ENCODE measurements at places on chromosomes 13 and 19.

- DNase-seq = peak; percentile 42
These were observed 676.7 kb upstream of the SPRY2 start for GRCh38 chr13:81017513-81018152.

DNA sequence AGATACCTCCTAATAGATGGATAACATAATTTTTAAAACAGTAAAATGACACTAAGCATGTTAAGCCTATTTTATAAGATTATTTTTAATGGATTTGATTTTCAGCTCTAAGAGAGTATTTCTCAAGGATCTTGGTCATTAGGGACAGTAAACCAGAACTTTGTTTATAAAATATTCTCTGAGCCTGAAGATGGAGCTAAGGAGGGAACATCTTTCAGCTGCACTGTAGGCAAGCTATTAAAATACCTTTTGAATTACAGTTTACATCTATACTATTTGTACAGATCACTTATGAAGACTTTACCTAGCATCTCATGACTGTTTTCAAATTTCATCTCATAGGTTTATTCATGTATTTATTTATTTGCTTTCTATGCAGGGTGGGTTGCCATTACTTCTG is 345.3 kb downstream of the MYO16 start:
- DNase-seq = no peak

GRCh38 chr19:31135841-31136240 is 213.4 kb downstream of the TSHZ3 start:
- DNase-seq = peak; percentile 85

- DNase-seq = no peak
These were observed 12.1 kb downstream of the ZNF442 start for GRCh38 chr19:12353375-12353774.

DNA sequence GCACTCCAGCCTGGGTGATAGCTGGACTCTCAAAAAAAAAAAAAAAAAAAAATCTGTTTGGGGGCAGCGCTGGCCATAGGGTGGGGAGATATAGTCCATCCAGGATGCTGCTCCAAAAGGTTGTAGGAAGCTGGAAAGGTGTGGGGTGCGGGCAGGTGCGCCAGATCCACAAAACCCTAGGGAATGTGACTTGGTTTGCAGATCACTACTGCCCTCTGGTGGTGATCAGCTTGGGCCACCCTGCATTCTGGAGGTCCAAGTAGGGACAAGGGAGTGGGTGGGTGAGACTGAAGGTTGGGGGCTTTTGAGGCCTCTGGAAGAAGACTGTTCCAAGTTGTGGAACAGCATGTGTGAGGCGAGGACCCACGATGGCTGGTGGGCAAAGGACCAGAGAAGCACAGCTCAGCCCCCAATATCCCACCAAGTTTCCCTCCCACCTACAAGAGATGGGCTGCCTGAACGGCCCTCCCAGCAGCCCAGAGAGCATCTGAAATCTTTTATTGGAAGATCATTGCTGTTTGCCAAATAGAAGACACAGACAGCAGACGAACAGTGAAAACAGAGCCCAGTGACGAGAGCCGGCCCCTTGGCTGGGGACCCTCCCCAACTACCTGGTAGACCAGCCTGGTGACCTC is 10.4 kb upstream of the TYK2 start:
- DNase-seq = peak; percentile 42

- DNase-seq = no peak
These were observed 106.8 kb downstream of the STOML3 start for GRCh38 chr13:38883783-38884182.

DNA sequence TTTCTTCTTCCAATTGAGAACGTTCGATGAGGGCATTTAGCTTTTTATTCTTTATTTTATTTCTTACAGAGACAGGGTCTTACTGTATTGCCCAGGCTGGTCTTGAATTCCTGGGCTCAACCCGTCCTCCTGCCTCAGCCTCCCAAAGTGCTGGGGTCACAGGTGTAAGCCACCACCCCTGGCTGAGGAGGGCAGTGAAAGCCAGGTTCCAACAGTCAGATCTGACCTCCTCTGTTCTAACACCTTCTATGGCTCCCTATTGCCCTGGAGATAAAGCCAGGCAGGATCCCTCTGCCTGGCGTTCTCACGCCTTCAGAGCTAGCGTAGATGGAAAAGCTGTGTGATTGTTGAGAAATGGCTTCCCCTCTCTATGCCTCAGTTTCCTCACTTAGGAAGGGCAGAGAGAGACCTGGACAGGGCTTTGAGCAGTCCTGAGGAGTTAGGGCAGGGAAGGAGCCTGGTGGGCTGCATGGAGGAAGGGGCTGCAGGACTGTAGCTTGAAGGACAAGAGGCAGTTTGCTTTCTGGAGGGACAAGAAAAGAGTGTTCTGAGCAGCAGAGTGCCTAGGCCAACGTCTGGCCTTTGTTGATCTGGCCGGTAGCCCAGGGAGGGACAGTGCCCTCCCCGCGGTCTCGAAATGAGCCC is 5.5 kb downstream of the ARHGAP45 start:
- DNase-seq = no peak

- no peak for DNase-seq
These were observed 46.9 kb downstream of the KLF2 start for GRCh38 chr19:16371540-16371986.

- DNase-seq = peak; percentile 15
These were observed 12.1 kb upstream of the CEACAM8 start for GRCh38 chr19:42606660-42607351.

- no peak for DNase-seq
These were observed 45.3 kb downstream of the KLF2 start for GRCh38 chr19:16369664-16370576.

GRCh38 chr13:79626924-79627323 is 146.0 kb downstream of the NDFIP2 start:
- DNase-seq = no peak

DNA sequence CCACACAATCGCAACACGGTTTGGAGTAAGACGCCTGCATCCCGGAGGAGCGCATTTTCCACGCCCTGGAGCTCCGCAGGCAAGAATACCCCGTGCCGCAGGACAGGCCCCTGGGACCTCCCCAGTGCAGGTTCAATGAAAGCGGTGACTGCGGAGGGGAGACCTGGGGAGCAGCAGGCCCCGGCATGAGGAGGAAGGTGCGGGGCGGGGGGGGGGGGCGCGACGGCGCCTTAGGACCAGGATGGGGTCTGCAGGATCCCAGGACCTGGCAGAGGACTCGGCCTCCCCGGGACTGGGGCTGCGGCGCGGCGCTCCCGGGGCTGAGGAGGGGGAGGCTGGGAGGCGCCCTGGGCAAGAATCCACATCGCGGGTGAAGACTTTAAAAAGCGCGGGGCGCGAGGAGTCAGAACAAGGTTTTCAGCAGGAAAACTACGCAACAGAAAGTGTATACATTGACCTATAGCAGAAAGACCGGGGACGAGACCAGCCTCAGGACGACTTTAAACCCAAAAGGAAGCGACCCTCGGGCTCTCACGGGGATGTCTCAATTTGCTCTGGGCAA is 432 bp downstream of the ZNF611 start:
- DNase-seq = no peak

DNA sequence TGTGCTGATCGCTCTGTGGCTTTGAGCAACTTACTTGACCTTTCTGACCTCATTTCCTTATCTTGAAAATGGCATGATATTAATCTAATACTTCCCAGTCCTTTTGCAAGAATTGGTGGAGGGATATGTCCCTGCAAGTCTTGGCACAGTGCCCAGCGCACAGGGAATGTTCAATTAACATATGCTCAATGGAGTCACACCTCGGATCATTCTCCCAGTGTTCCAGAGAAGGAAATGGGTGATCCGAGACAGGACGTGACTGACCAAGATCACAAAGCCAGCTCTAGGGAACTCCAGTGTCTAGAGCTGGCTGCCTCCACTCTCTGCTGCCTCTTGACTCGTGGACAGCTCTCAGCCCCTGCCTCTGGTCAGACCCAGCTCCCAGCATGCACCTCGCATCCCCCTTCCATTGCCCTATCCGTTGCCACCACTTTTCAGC is 3.6 kb downstream of the CDC42EP5 start:
- DNase-seq = no peak

DNA sequence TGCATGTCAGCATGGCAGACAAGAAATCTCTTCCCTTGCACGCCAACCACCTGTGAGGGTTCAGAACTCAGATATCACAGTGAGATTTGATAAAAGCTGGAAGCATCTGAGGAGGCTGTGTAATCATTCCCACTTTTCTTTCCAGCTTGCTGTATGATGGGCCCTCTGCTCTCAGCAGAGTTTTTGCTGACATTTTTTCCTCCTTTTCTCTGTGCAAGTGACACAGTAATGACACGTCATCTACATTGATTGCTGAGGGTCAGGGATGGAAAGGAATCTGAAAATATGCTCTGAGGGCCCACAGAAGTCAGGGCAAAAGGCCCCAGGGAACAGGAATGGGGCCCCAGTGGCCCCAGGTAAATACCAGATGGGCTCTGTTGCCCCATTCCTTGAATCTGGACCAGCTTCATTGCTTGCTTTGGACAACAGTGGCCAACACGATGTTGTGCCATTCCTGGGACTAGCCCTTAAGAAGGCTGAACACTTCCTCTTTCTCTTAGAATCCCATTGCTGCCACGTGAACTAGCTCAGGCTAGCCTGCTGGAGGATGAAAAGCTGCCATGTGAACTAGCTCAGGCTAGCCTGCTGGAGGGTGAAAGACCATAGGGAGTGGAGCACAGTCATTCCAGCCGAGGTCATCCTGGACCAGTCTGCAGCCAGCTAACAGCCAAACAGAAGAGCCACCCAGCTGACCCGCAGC is 68.2 kb downstream of the CACNA1A start:
- DNase-seq = no peak

DNA sequence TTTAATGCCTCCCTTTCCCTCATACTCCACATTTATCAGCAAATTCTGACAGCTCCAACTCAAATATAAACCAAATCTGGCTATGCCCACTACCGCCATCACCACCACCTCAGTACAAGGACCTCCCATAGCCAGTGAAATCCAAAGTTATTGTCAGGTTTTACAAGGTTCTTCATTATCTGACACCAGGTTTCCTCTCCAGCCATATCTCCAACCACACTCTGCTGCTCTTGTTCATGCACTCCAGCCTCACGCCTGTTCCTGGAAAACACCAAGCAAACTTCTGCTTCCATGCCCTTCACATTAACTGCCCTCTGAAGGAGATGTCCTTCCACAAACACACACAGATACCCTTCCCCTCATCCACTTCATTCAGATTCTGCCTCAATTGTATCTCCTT is 102.2 kb upstream of the MIR17HG start:
- no peak for DNase-seq

- DNase-seq = peak; percentile 28
These were observed at the start of gene TMEM238 for GRCh38 chr19:55384131-55384919. Gene TMEM238 (minus strand): TSS chr19:55384292. CDS start chr19:55384259, 33 bp downstream.

GRCh38 chr19:18893587-18894253 is 2.2 kb downstream of the CERS1 start:
- DNase-seq = no peak

- DNase-seq = no peak
These were observed 266.4 kb downstream of the NALCN start for GRCh38 chr13:101149735-101150384.

DNA sequence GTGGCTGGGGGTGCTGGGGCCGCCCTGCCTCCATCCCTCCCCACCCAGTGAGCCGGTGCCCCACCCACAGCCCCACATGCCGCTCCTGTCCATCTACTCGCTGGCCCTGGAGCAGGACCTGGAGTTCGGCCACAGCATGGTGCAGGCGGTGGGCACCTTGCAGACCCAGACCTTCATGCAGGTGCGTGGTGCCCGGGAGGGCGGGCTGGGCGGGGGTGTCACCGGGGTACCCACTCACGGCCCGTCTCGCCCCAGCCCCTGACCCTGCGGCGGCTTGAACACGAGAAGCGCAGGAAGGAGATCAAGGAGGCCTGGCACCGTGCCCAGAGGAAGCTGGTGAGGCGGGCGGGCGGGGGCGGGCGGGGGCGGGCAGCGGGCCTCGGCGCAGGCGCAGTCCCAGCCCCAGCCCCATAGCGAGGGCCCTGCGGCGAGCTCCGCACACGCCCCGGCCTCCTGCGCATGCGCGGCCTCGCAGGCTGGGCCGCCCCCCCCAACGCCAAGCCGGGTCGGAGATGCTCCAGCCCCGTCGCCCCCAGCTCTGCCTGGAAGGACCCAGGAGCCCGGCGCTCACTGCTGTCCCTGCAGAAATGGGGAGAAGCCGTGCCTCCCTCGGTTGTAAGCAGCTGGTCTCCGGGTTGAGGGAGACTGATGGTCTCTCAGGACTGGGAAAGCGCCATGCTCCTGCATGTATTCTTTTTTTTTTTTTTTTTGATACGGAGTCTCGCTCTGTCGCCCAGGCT is 7.7 kb downstream of the ARHGAP45 start:
- no peak for DNase-seq

DNA sequence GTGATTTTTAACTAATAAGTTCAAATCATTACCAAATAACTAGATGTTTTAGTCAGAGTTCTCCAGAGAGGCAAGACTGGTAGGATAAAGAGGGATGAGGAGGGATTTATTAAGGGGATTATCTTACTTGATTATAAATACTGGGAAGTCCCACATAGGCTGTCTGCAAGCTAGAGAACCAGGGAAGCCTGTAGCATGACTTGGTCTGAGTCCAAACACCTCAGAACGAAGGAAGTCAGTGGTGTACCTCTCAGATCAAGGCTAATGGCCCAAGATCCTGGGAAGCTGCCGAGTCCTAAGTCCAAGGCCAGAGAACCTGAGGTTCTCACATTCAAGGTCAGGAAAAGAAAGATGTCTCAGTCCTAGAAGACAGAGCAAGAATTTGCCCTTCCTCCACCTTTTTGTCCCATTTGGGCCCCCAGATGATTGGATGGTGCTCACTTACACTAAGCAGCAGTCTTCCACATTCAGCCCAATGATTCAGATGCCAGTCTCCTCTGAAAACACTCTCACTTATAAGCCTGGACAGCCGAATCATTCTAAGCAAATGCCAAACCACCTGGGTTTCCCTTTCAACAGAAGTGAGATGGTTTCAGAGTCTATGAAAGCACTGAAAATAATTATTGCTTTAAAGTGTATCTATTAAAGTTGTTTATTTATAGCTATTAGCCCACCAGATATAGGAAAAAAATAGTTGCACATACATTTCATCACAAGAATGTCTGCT is 1599.2 kb downstream of the OLFM4 start:
- DNase-seq = no peak

- DNase-seq = no peak
These were observed 34.3 kb downstream of the FAM216B start for GRCh38 chr13:42815681-42816080.

DNA sequence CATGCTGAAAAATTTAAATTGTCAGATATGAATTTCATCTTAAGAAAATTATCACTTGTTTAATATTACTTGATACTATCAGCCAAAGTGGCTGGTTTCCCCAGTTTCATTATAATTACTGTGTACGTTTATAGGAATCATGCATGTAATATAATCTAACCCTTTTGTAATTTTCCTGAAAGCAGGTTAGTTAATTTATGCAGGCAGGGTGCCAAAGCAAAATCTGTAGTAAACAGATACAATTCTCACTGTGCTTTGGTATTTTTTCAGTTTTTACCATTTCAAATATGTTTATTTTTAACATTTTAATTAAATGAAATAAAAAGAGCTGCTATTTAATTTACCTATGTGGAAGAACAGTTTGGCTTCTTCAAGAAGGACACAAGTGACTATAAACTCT is 1227.5 kb upstream of the MIR17HG start:
- DNase-seq = no peak

All from foreskin keratinocyte (primary cell).